ENCODE measurements at places on chromosomes 6 and 20.

- DNase-seq, result no peak
These were observed 48.5 kb upstream of the OLIG3 start for GRCh38 chr6:137542713-137543112.

- DNase-seq, result no peak
These were observed 13.9 kb downstream of the RPS10 start for GRCh38 chr6:34412016-34412415.

- DNase-seq, result no peak
These were observed 296.8 kb downstream of the UTRN start for GRCh38 chr6:144581812-144582537.

GRCh38 chr6:63734923-63735322 lies 99.3 kb downstream of the PHF3 start:
- no peak for DNase-seq

DNA sequence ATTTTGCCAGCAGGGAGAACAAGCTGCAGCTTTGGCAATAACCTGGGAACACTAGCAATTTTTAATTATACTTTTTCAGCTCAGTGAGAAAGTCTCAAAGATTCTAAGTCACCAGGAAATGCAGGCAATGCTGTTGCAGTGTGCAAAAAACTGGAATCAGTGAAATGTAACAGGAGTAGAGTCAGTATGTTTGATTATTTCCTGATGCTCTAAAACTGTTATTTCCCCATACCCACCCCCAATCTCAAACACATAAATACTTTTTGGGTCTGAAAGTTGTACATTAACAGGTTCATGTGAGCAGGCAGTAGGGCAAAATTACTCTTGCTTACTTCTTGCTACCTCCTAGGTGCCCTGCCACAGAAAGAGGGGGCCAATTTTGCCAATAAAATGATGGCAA lies 65.4 kb upstream of the BEND6 start:
- DNase-seq, result no peak

DNA sequence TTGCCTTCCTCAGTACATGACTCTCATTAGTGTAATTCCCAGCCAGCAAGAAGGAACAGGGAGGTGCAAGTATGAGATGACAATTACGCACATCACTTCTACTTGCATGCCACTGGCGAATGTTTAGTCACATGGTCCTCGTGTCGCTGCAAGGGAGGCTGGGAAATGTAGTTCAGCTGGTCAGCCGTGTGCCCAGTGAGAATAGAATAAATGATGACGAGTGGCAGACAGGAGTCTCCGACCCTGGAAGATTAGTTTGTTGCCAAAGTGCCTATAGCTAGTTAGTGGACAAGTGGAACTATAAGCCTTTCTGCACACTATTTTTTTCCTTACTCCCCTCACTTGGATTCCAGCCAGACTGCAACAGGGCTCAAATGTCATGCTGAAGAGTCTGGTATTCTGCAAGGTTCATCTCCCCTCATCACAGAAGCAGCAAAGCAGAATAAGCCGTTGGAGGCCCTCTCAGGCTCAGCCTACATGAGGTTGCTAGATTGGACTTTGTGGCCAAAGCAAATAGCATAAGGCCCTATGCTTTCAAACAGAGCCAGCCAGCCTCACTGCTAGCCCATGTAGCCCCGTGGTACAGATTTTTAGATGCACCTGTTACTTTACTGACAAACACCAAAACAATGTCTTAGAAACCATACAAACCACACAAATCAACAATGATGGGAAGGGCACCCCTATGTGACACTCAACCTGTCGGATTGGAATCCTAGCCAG lies 9.7 kb downstream of the LINC00237 start:
- DNase-seq, result no peak

GRCh38 chr20:44900231-44900854 lies 9.5 kb upstream of the PABPC1L start:
- no peak for DNase-seq

DNA sequence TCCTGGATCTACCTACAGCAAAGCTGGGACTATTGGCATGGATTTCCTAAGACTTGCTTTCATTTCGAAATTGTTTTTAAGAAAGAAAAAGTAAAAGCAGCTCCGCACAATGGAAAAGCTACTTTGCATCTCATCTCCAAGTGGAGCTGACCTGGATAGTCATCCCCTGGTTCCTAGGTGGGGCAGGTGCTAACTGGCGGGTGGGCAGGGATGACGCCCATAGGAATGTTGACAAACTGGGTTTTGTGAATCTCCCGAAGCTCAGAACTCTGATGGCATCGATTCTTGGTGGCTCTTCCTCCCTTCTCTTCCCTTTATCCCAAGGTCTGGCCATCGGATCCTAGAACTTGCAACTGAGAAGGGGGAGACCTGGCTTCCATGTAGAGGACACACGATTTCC lies 12.4 kb upstream of the EZR start:
- DNase-seq, result no peak

- no peak for DNase-seq
These were observed 14.6 kb downstream of the TJAP1 start for GRCh38 chr6:43491750-43492661.

DNA sequence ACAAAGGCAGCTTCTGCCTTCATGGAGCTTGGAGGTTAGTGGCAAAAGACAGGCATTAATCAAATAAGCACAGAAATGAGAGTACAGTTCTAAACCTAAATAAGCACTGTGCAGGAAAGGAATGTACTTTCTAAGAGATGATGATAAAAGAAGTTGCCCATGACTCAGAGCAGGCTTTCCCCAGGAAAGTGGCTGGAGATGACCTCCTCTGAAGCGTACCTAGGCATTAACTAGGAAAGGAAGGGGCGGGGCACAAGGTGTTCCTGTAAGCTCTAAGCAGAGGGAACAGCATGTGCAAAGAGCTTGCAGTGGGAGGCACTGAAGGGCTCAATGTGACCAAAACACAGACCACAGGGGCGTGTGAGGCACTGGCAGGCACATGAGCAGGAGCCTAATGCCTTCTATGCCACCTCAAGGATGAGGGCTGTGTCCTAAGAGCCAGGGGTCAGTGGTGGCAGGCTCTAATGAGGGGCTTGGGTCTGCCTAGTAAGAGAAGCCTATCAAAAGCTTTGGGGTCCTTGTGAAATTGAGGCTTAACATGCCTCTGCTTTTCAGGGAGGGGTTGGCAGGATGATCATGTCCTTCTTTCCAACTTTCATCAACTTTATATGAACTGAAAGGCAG lies 4.9 kb downstream of the SSTR4 start:
- no peak for DNase-seq

GRCh38 chr20:24935766-24936525 lies 13.1 kb upstream of the CST7 start:
- DNase-seq, result no peak

DNA sequence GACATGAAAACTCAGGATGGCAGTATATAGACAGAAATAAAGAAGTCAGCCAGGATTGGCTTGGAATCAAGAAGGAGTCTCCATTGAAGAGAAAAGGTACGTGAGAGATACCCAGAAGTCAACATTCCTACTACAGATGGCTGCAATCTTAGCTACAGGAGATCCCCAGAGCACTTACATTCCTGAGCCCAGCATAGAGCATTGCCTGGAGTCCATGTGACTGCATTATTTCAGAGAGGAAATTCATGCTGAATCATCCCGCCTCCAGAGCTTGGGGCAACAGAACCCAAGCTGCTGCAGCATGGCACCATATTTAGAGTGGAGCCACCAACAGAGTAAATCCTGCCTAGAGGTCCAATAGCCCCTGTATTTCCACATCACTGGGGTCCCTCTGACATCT lies 125.0 kb upstream of the GRIK2 start:
- no peak for DNase-seq

DNA sequence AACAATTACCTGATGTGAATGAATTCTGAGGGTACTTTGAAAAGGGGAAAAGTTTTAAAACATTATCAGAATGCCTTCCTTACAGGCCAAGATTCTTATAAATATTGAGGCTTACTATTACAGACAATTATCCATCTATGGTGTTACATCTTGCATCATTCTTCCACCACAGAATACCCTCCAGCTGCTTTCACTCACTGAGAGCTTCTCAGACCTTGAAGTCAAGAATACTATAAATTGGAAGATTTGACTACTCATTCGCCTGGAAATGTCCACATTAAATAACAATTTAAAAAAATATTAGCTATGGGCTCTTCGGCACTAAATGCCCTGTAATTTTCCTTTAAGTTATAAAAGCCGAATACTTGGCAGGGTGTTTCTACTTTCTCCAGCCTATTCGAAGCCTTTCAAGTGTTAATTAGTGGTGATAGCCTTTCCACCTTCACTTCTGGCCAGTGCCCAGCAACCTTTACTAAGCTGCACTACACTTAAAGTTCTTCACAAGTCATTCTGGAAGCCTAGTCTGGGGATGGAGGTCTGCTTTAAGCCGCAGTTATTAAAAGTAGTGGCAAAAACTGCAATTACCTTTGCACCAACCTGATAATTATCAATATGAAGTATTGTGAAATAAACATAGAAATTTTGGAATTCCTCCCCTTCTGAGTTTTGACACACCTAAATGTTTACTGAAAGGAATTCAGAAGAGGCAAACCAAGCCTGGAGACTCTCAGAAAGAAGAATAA lies 100.9 kb downstream of the BMP5 start:
- no peak for DNase-seq

GRCh38 chr6:1477432-1478090 lies 88.2 kb downstream of the FOXF2 start:
- DNase-seq, result no peak

- no peak for DNase-seq
These were observed at the start of gene PDE10A for GRCh38 chr6:165662749-165663376. TSS of gene PDE10A (minus strand) at chr6:165663241. CDS start at chr6:165662811, 430 bp downstream.

- DNase-seq, result no peak
These were observed 36.5 kb downstream of the PPP1R16B start for GRCh38 chr20:38842026-38842425.

- DNase-seq, result no peak
These were observed 1.5 kb downstream of the TNFRSF21 start for GRCh38 chr6:47308198-47308517.

DNA sequence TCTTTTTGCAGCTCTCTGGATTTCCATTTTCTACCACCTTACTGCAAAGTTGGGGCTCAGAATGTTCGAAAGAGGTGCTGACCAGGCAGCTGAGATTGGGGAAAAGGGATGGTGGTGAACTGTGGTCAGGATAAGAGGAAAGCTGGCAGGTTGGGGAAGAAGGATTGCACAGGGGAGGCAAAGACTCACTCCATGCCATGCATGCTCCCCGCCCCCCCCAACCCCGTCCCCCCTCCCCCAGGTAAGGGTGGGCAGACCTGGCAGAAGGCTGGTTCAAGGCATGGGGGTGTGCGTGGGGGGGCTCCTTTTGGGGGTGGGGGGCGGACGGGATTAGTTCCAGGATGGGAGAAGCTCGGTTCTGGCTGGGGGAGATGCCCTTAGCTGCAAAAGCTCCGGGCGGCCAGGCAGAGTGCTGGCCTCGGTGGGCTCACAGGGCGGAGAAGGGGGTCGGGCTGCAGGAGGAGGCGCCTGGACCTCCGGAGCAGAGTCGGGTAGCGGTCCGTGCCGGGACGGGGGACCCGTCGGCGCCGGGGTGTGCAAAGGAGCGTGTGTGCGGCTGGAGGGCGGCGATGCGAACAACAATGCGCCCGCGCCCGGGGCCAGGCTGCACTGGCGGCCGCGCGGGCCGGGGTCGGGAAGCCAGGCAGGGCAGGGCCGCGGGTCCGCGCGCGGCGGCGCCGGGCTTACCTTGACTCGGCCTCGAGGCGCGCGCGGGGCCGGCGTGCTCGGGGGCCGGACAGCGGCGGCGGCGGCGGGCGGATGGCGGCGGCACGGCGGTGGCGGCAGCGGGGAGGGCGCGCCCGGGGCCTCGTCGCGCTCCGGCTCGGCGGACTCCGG lies 880 bp downstream of the ADNP start:
- no peak for DNase-seq

DNA sequence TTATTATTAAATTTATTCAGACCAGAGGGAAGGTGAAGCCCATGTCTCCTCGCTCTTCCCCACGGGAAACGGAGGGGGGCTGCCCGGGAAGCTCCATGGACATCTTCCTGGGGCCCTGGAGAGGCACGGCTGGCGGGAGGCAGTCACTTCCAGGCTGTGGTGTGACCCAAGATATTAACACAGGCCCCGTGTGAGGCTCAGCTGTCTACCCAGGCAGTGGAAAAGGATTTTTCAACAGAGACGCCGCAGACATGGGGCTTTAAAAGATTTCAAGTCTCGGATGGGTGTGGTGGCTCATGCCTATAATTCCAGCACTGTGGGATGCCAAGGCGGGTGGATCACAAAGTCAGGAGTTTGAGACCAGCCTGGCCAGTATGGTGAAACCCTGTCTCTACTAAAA lies 117.9 kb downstream of the ERMARD start:
- no peak for DNase-seq

DNA sequence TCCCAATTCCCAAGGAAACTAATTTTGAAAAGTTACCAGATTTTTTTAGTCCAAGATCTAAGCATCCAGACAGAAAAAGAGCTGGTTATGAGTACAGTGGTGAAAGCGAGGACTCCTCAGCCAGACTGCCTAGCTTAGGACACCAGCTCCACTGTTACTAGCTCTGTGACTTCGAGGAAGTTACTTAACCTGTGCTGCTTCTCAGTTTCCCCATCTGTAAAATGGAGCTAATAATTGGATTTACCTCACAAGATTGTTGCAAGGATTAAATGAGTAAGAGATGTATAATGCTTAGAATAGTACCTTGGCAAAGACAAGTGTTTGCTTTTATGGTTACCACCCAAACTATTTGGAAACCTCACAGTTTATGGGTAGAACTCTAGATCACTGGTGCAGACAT lies 1.1 kb downstream of the NT5DC1 start:
- no peak for DNase-seq
